Spleen (tissue), 13 donors: ENCODE measurements at places on chromosomes 5 and 9. TPM values are rescaled to one million over a fixed set of nuclear protein-coding genes. Genes with fewer than 3 reads are reported as not detected.

- no peak for DNase-seq
Measured at GRCh38 chr9:76365028-76365427, 29.2 kb downstream of the RFK start.

GRCh38 chr5:50711280-50711679, 44.8 kb downstream of the PARP8 start:
- DNase-seq, result no peak

Gene AOPEP
- polyA plus RNA-seq, result 17.2 TPM

- DNase-seq, result no peak
Measured at GRCh38 chr5:141570655-141571054, 48.1 kb downstream of the DIAPH1 start.

- DNase-seq, result peak; percentile 58
Measured at GRCh38 chr9:114304416-114305188, 18.3 kb upstream of the ORM1 start.
